Esophagus squamous epithelium (tissue), 5 donors: ENCODE measurements at places on chromosomes 1 and 21.

GRCh38 chr1:103208844-103209243 lies 100.5 kb upstream of the COL11A1 start:
- no peak overlapping the region for H3K27ac ChIP-seq
- no peak for DNase-seq
- no peaks in the 10 kb centered on the region for H3K4me1 ChIP-seq
- no peaks in the 10 kb centered on the region for H3K36me3 ChIP-seq
- H3K4me3 ChIP-seq = no peak overlapping the region

GRCh38 chr1:4837752-4838151 lies 183.3 kb downstream of the AJAP1 start:
- no peak overlapping the region for H3K4me3 ChIP-seq
- H3K27ac ChIP-seq = no peak overlapping the region
- H3K27me3 ChIP-seq = no peaks in the 10 kb centered on the region
- H3K4me1 ChIP-seq = no peaks in the 10 kb centered on the region
- H3K36me3 ChIP-seq = no peaks in the 10 kb centered on the region
- DNase-seq = no peak

- no peak for DNase-seq
- no peaks in the 10 kb centered on the region for H3K27me3 ChIP-seq
- H3K36me3 ChIP-seq = no peaks in the 10 kb centered on the region
- no peak overlapping the region for H3K4me3 ChIP-seq
- H3K27ac ChIP-seq = no peak overlapping the region
Measured at GRCh38 chr1:207619871-207620542, 24.9 kb upstream of the CR1L start.

DNA sequence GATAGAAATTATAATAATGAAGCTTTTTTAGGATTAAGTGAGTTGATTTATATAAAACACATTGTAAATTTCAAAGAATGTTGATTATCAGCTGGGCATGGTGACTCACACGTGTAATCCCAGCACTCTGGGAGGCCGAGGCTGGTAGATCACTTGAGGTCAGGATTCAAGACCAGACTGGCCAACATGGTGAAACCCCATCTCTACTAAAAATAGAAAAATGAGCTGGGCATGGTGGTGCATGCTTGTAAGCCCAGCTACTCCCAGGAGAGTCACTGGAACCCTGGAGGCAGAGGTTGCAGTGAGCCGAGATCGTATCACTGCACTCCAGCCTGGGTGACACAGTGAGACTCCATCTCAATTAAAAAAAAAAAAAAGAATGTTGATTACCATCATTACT lies 18.4 kb downstream of the ADAMTS1 start:
- no peak overlapping the region for H3K4me3 ChIP-seq
- H3K36me3 ChIP-seq = no peaks in the 10 kb centered on the region
- no peak overlapping the region for H3K27ac ChIP-seq

GRCh38 chr1:33267468-33268205 lies 11.3 kb downstream of the ZNF362 start:
- DNase-seq = no peak
- H3K27ac ChIP-seq = peak overlapping the region; percentile 77
- H3K36me3 ChIP-seq = no peaks in the 10 kb centered on the region
- H3K4me3 ChIP-seq = no peak overlapping the region
- peaks cover 16% of the 10 kb centered on the region for H3K4me1 ChIP-seq

DNA sequence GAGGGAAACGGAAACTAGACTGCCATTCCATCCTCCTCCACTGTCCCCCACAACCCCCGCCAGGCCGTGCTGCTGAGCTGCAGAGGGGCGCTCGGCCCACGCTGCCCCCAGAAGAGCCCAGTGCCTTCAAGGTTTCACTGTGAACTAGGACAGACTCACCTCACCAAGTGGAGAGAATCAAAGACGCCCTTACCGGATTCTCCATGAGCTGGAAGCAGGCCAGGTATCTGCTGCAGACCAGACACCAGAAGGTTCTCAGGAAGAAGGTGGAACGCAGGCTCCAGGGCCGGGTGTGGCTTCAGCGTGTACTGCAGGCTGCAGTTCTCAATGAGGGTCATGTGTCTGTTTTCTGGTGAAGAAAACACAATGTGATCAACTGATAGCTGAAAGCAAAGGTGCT lies 30.6 kb downstream of the NPHP4 start:
- DNase-seq = no peak
- no peaks in the 10 kb centered on the region for H3K36me3 ChIP-seq
- H3K4me3 ChIP-seq = no peak overlapping the region
- no peaks in the 10 kb centered on the region for H3K4me1 ChIP-seq
- no peak overlapping the region for H3K27ac ChIP-seq

DNA sequence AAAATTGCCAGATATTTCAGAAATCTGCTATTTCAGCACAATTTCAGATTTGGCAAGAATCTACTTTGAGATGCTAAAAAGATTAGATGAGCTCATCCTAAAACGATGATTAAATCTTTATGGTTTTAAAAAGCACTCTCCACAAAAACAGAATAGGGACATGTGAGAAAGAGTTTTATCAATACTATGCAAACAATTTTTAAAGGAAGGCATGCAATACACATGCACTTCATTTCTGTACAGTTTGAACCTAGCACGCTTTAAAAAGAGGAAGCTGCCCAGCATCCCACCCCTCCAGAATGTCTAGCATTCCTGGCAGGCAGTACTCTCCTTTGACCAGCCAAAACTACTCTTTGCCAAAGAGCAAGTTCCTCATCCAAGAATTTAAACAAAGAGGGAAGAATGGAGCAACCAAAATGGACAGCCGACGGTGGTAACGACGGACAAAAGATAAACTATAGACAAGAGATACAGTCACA lies 1.3 kb downstream of the ARHGAP29 start:
- H3K27me3 ChIP-seq = peaks cover 64% of the 10 kb centered on the region
- H3K36me3 ChIP-seq = no peaks in the 10 kb centered on the region

DNA sequence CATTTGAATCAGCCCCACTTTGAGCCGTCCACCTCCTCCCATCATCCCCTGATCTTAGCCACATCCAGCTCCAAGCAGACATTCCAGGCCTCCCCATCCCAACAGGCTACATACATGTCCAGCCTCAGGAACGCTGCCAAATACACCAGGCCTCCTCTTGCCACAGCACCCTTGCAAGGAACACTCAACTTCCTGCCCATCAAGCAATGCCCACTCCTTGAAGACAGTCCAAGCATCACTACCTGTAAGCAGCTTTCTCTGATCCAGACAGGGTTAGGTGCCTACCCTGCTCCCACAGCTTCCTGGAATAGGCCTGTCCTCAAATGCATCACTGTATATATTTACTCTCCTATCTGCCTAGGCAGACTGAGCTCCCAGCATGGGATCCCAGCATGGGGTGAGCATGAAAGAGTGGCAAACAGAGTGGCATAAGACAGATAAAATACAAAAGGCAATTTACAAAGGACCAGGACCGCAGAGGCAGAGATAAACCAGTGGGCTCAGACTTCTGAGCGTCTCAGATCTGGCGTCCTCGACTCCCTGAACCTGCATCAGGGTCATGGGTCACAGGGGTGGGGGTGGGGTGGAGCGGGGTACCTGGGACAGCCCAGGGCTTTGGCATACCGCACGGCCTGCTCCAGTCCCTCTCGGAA lies 816 bp downstream of the HYI start:
- peaks cover 31% of the 10 kb centered on the region for H3K4me1 ChIP-seq
- peak overlapping the region; percentile 55 for H3K4me3 ChIP-seq
- no peak for DNase-seq
- H3K36me3 ChIP-seq = peaks cover 21% of the 10 kb centered on the region
- no peaks in the 10 kb centered on the region for H3K27me3 ChIP-seq
